ENCODE measurements at places on chromosomes 16 and 17.

DNA sequence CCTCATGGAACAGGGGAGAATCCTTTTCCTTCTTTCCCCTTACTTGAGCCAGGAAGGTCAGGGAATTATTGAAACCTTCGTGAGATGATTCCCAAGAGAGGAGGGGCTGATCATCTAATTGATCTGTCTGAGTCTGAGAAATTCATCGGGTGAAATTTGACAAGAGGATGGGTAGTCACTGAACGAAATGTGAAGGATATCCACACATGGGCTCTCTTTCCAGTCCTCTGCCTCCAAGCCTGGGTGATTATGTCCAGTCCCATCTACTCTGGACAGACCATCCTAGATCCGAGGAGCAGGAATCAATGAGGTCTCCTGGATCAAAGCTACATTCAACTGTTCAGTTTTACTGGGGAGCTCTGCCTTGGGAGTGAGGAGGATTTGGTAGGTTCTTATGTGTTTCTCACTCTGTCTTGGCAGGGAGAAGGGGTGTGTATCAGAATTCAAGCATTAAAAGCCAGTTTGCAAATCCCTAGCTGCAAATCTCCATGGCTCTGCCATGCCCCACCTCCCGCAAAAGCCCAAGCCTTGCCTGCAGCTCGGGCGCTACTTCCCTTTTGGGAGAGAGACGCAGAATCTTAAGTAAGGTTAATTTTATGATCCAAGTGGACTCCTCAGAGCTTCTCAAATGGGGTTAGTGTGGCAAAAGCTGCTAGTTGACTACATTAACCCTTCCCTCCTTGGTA lies 47.1 kb upstream of the TEKT3 start:
- no peak for DNase-seq

DNA sequence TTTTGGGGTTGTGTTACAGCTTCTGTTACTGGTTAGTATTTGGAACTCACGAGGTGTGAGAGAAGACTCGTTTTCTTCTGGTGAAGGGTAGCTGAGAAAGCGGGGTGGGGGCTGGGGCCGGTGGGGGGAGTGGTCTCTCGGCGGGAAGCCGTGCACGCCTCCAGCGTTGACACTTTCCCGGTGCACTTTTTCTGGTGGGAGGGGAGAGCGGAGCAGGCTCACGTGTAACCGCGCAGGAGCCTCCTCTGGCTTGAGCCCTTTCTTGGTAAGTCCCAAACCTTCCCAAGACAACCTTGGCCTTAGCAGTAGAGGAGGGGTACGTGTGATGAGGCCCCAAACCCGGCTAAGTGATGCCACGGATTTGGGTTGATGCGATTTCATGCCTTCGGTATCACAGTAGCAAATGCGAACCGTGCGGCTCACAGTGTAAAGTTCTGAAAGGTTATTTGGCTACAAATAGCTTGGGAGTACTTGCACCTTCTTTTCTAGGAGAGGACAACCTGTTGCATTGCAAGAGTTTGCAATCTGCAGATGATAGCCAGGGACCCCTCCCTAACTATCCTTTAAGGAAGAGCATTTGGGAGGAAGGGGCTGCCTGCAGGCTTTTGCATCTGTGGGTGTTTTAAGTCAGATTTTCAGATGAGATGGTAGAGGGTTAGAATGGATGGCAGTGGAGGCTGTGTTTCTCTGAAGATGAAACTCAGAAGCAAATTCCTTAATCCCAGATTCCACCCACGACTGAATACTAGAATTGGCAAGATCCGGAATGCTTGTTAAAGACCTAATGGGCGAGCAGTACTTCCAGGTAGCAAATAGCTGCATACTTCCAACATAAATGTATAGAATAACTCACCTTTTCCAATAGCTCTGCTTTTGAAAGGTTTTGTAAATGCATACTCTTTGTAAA lies 1.5 kb downstream of the HLF start:
- peak; percentile 77 for DNase-seq

- DNase-seq: no peak
These were observed 17.7 kb upstream of the PHAF1 start for GRCh38 chr16:67091906-67092566.

GRCh38 chr16:19014461-19014860 lies 30.7 kb downstream of the TMC7 start:
- peak; percentile 61 for DNase-seq

- DNase-seq: no peak
These were observed 458 bp downstream of the ZNF200 start for GRCh38 chr16:3234543-3234856.

DNA sequence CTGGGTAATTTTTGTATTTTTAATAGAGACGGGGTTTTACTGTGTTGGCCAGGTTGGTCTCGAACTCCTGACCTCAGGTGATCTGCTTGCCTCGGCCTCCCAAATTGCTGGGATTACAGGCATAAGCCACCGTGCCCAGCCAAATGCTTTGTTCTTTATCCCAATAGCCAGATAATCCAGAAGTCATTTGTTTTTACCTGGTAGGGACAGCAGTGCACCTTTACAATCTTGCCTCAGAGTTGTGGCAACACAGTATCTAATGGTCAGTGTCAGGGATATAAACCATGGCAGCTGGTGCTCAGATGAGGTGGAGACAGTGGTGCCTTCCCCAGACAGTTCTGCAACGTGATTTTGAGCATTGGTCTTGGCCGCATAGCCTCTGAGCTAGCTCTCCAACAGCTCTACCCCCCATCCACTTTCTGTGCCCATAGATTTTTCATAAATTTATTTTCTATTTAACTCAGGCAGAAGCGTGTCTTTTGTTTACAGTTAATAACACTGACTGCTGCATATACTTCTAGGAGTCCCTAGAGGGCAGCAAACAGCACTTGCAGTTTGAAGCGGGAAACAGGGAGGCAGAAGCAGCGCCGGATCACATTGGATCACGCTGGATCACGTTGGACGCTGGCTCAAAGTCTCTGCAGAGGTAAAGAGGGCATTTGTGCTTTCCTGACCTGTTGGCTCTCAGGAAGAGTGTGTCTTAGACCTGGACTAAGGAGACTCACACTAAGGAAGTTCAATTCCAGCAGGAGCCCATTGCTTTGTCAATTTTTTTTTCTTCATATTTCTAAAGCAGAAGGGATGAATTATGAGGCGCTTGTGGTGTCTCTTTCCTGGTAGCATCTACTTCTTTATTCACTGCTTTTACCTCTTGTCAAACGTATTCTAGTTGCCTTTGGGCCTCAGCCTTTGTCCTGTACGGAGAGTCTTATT lies 5.1 kb upstream of the GGT6 start:
- DNase-seq: peak; percentile 90

All from endodermal cell (in vitro differentiated cells).